ENCODE measurements at places on chromosomes 1 and 21.

GRCh38 chr1:247060771-247061170, 17.8 kb downstream of the ZNF670 start:
- no peak for DNase-seq

GRCh38 chr1:68074472-68074871, 24.0 kb upstream of the DIRAS3 start:
- no peak for DNase-seq

- DNase-seq: no peak
Observed at GRCh38 chr21:14482165-14482564, 64.0 kb downstream of the SAMSN1 start.

- peak; percentile 56 for DNase-seq
Observed at GRCh38 chr1:226870401-226871279, at the start of gene PSEN2. Gene PSEN2, plus strand, starts transcription at chr1:226870616. Its CDS starts 11,292 bp downstream, at chr1:226881908.

GRCh38 chr1:66893712-66894111, 30.9 kb downstream of the DNAI4 start:
- DNase-seq: no peak

- DNase-seq: no peak
Observed at GRCh38 chr1:85366391-85367170, 90.1 kb upstream of the BCL10 start.

GRCh38 chr1:154493276-154493675, 8.7 kb upstream of the TDRD10 start:
- no peak for DNase-seq

DNA sequence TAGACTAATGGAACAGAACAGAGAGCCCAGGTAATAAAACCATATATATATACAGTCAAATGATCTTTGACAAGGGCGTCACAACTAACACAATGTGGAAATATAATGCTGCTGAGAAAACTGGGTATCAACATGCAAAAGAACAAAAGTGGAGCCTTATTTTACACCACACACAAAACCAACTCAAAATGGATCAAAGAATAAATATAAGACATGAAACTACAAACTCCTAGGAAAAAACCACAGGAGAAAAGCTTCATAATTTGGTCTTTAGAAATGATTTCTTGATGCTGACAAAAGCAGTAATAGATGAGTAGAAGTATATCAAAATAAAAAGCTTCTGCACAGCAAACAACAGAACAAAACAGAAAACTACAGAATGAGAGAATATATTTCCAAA, 192.2 kb downstream of the AKT3 start:
- DNase-seq: no peak

DNA sequence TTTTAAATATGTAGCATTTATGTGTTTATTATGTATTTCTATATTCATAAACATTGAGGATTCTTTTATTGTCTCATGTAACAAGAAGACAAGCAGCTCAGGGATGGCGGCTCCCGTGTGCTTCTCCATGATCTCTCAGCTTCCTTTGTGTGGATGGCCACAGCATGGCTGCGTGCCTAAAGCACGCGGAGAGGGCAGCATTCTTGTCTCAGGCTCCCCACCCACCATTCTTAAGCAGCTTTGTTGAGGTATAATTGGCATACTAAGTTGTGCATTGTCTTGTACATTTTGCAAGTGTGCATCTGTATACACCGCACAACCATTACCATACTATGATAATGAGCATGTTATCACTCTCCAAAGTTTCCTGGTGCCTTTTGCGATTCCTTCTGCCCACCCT, 81.6 kb downstream of the CAMTA1 start:
- no peak for DNase-seq

- no peak for DNase-seq
Observed at GRCh38 chr1:107323784-107324183, 182.9 kb downstream of the NTNG1 start.

DNA sequence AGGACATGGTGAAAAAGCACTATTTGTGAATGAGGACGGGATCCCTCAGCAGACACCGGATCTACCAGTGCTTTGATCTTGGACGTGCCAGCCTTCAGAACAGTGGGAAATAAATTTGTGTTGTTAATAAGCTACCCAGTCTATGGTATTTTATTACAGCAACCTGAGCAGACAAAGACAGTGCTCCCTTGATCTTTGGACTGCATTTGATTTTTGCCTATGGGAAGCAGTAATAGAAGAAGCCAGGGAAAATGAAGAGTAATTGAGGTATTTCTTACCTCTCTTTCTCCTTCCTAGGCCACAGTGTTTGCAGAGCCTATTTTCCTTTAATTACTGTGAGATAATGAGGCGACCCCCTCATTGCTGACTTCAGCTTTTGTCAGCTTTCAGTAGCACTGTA, 87.9 kb downstream of the PDE4B start:
- no peak for DNase-seq

DNA sequence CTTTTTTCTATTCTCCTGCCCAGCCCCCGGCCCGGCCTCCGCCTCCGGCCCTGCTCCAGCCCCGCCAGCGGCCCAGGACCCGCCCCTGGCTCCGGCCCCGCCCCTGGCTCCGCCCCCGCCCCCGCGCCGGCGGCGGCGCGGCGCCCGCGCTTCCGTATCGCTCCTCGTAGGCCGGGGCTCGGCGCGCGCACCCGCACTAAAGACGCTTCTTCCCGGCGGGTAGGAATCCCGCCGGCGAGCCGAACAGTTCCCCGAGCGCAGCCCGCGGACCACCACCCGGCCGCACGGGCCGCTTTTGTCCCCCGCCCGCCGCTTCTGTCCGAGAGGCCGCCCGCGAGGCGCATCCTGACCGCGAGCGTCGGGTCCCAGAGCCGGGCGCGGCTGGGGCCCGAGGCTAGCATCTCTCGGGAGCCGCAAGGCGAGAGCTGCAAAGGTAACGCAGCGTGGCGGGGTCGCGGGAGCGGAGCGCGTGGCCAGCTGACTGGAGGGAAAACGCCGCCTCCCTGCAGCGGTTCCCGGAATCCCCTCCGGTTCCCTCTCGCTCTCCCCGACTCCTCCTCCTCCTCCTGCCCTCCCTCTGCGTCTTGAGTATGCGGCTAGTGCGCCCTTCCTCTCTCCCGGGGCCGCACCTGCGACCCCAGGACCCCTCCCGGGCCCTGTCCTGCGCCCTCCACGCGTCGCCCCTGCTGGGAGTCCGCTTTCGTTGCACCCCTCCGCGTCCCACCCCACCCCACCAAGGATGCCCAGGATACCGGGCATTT, at the start of gene IFNAR2:
TSS of gene IFNAR2 (plus strand) at position 155 of the 761 bp plus-strand sequence. CDS start 11,985 bp downstream, outside the sequence.
- DNase-seq: peak; percentile 79

DNA sequence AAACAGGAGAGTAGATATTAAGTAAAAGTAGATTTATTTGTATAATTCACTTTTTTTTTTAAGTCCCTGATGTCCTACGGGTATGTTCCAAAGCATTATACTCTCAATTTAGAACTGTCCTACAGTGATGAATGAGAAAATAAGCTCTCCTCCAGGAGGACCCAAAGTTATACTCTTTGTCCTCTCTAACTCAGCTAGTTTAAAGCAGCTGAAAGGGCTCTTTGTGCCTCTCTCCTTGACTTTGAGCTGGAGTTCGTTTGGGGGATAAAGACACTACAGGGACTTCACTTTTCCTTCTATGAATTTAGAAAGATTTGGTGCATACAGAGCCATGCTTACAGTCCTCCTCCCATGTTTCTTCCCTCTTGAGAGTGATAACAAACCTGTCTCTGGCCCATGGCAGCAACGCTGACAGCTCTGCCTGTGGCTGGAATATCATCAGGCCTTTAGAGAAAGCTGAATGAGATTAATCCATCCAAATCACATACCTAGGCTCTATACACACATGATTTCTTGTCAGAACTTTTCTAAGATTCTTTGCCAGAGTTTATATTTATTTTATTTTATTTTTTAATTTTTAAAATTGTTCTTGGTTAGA, 134.3 kb downstream of the PIK3R3 start:
- no peak for DNase-seq

- DNase-seq: no peak
Observed at GRCh38 chr1:24745711-24746413, 615 bp downstream of the CLIC4 start.

DNA sequence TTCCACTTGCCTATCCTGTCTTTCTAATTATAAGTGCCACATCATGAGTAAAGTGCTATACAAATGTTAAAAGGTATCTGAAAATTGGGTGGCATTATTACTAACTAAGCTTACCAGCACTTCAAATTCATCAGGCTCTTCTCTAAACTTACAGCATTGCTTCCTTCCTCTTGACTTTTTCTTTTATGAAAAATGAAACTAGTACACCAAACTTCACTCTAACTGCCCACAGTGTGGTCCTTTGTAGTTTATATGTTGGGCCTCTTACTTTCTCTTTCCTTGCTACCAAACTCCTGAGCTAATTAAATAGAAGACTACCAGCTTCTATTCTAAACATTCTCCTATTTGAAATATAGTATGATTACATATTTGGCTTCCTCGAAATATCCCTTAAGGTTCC, 81.8 kb downstream of the NOTCH2 start:
- DNase-seq: no peak

DNA sequence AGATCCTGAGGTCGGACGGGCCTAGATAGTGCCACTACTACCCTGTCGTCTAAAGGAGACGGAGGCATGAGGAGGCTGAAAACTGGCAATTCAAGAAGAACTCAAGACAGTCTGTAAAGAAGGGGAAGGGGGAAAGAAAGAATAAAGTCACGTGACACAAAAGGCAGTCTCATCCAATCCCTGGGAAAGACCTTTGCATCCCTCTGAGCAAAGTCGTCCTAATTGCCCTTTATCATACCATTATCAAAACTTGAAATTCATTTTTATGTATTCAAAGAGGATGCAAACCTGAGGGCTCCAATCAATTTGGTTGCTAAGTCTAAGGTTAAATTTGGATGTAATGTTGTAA, 2.2 kb downstream of the DUSP10 start:
- DNase-seq: no peak

DNA sequence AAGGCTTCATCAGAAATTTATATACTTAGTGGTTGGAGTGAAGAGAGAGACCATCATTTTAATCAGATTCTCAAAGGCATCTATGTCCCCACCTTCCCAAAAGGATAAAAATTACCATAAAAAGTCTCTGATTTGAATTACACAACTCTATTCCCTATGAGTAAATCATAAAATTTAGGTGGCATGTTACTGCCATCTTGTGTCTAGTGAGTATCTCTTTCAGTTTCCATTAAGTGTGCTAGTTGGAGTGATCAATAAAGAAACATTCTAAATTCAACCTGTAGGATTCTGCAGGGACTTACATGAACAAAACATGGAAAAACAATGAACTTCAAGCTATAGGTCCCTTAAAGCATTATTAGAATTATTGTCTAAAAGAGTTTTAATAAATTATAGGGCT, 655.4 kb downstream of the LTN1 start:
- DNase-seq: no peak

DNA sequence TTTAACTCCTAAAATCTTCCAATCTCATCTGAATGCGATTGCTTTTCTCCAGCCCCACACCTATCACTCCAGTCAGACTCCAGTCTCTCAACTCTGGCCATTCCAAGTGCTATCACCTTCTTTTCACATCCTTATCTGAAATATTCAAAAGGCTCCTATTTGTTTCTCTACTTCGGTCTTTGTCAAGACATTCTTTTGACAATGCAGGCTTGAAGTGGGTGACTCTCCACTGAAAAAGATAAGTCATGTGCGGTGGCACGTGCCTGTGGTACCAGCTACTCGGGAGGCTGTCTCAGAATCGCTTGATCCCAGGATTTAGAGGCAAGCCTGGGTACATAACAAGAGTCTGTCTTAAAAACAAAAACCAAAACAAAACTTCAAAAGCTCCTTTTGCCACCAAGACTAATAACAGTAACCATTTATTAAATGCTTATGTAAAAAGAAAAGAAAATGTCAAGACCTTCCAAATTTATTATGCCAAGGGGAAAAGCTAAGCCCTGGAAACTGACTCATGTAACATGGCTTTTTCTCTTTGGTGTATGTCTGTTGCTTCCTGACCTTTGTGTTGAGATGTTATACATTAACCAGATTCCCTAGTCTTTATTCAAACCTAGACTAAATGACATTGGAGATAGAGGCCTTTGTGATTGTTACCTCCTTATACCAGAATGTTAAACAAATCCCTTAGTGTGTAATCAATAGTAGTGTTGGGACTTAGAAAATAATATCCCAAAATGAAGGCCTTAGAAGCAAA, 3.6 kb downstream of the ALG14 start:
- DNase-seq: no peak

- DNase-seq: no peak
Observed at GRCh38 chr1:6874298-6874697, 89.0 kb downstream of the CAMTA1 start.

- DNase-seq: no peak
Observed at GRCh38 chr1:201912832-201913231, 24.1 kb downstream of the SHISA4 start.

GRCh38 chr1:212035835-212036605, 472 bp downstream of the DTL start:
- DNase-seq: no peak

DNA sequence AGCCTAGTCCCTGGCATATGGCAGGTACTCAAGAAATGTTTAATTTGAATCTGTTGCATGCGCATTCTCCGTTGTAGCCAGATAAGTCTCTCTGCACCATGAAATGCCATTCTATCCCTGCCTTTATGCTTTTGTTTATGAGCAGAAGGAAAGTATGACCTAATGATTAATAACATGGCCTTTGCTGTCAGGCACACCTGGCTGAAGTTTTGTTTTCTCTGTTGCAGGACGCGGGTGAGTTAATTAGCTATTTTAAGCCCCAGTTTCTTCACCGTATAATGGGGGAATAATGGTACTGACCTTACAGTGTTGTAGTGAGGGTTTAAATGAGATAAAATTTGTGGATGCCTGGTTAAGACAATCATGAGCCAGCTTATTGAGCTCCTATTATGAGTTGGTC, 87.7 kb downstream of the ST6GALNAC3 start:
- no peak for DNase-seq

- no peak for DNase-seq
Observed at GRCh38 chr21:41477641-41478318, 30.2 kb downstream of the TMPRSS2 start.

DNA sequence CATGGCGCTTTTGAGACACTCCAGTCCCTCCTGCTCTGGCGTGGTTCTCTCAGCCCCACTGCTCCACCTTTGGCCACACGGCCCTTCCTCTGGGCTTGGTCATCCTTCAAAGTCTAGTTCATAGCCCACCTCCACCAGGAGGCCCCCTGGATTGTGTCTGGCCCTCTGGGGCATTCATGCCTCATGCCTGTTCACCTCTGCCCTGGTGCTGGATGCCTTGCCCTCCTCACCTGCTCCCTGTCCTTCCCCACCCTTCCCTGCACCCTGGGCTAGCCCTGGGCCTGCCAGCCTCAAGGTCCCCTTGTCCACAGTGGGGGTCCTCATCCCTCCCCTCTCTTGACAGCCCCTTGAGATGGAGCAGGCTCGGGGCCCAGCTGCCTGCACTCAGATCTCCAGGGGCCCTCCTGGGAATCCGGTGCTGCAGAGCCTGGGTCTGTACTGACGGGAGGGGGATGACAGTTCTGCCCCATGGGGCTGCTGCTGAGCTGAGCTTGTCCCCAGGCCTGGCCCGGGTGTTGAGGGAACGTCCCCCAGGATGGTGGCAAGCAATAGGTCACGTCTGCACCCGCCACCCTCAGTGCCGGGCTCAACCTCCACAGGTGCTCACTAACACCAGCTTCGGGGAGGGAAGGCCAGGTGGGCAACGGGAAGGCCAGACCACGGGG, 18.4 kb downstream of the PRXL2B start:
- DNase-seq: no peak

GRCh38 chr1:24386241-24386640, 27.3 kb downstream of the STPG1 start:
- DNase-seq: no peak
